Fibroblast of the aortic adventitia (primary cell): ENCODE measurements at places on chromosomes 5 and 9. TPM values are rescaled to one million over a fixed set of nuclear protein-coding genes. Genes with fewer than 3 reads are reported as not detected.
A peak's percentile ranks its signal among the peaks of the same experiment; 100 is the strongest.

DNA sequence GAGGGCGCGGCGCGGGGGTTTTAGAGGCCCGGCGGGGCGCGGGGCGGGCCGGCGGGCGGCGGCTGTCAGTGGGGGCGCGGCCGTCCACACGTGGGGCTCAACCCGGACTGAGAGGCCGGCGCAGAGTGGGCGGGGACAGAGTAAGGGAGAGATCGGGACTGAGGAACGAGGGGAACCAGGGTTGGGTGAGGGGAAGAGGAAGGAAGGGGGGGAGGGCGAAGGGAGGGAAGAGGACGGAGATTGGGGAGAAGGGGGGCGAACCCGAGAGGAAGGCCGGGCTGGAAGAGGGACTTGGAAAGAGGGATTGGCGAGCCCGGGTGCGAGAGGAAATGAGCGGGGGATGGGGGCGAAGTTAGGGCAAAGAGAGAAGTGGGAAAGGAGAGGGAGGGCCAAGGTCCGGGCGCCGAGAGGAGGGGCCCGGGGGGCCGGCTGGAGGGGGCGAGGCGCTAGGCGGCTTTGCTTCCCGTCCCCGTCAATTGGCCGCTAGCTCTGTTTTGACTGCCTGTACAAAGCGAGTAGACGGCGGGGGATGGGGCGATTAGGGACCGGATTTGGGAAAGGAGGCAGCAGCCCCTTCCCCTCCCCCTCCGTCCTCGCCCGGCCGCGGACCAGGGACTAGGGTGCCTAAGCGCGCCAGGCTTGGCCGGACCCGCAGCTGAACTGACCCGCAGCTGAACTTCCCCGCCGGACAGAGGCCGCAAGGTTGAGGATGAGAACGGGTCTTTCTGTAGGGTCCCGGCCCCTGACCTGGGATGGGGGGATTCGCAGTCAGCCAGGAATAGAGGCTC, 399 bp upstream of the FBN2 start:
- peak; percentile 69 for DNase-seq

DNA sequence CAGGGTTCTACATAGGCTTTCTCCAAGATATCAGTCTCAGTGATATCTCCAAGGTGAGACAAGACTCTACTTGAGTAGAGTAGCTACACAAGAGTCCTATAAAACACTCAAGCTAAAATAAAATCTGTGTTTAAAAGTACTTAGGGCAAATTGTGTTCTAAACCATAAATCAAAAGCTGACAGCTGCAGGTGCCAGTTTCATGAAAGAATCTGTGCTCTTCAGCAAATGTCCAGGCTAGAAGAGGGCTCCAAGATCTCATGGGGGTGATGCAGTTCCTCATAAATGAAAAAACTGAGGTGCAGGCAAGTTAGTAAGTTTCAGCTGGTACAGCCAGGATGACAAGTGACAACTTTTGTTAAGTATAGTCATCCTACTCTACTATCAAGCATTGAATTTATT, 142.8 kb upstream of the TNPO1 start:
- DNase-seq: no peak

- DNase-seq: no peak
Measured at GRCh38 chr9:70263421-70263820, 4.6 kb downstream of the SMC5 start.

DNA sequence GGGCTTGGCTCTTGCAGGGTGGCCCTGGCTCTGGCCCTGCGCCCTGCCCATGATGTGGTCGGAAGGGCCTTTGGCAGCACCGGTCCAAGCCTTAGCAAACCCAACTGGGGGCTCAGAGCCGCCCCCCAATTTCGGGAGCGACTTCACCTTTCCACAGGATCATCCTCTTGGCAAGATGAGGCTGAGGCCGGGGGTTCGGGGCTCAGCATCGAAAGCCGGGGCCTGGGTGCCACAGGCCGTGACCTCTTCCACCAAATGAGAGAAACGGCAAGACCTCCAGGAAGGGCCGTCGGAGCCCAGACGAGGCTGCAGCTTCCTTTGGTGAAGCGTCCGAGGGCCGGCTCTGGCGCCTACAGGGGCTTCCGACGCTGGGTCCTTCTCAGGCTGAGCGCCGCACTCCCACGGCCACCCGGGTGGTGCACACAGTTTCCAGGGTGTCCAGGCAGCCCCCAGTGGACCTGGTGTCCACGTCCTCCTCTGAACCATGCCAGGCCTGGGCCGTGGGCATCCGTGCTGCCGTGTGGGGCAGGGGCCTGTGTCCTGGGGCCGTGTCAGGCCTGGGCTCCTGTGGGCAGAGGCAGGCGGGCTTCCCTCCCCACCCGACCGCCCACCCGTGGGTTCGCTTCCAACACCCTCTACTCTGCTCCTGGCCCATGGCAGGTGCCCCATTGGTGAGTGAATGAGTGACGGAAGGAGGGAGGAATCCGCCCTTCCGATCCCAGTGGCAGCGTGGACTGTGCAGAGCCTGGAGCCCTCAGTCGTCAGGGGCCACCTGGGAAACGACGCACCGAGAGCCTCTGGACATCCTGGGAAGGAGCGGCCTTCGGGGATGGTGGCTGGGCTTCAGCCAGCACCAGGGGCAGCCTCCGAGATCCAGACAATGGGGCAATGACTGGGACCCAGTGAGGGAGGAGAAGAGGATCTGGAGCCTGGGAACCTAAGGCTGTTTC, 5.2 kb upstream of the AGPAT2 start:
- no peak for DNase-seq

DNA sequence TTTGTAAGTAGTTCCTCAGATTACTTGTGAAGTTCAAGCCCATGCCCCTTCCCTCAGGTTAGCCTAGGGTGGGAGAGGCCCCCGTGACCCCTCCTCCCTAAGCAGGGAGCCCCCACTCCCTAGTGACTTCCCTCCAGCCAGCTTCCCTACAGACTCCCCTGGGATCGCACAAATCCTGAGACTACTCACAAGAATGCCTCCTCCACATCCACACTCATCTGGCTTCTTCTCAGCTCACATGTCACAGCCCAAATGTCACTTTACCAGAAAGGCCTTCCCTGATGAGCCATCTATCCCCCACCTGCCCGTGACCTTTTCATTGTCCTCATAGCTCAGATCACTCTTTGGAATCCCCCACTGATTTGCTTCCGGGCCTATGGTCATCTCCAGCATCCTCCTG, 96.7 kb upstream of the ARAP3 start:
- DNase-seq: no peak

GRCh38 chr9:22138956-22139660, 130.0 kb upstream of the CDKN2B start:
- DNase-seq: no peak

DNA sequence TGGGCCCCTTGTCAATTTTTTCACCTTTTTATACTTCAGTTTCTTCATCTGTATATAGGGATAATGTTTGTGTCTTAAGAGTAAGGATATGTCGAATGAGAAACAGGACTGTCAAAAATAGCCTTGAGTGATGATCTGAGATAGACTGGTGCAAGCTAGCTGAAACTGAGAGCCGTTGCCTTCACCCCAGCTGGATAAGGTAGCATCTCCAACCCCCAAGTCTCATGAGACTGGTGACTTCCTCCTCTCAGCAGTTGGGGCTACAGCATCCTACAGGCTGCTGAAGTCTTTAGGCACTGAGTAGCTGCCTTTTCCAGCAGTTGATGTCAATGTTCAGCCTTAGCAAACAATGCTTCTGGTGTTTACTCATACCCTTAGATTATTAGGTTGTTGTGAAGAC, 330.2 kb downstream of the OSTF1 start:
- no peak for DNase-seq

DNA sequence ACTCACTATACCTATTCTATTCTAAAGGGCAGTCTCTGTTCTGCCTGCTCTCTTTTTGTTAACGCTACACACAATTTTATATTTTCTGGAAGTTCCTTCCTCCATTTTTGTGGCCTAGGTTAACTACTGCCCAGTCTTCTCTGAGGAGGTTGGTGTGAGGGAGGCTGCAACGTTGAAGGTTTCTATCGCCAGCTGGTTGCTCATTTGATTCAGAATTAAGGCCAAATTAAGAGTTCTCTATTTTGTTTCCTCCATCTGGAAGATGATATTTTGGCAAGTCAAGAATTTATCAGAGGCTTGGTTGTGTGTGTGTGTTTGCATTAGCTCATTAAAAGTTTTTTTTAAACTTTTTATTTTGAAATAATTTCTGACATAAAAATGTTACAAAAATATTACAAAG, 175.1 kb downstream of the ARHGAP26 start:
- DNase-seq: no peak

GRCh38 chr9:38620483-38621433, at the start of gene ANKRD18A:
TSS of gene ANKRD18A (minus strand) at chr9:38620596. CDS start at chr9:38620285, 311 bp downstream.
- DNase-seq: peak; percentile 30

DNA sequence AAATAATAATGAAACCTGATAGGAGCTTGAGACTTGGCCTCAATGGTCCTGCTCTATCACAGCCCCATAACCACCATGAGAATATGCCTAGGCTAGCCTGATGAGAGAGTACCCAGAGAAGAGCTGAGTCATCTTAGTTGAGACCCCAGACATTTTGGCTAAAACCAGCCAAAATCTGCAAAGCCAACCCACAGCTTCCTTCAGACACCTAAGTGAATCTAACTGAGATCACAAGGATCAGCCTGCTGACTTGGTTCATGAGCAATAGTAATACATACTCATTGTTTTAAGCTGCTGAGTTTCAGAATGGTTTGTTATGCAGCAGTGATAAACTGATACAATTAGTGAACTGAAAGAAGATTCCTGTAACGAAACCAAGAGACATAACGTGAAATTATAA, 473.7 kb upstream of the PTGER4 start:
- no peak for DNase-seq

- DNase-seq: no peak
Measured at GRCh38 chr9:98962861-98963260, 19.2 kb downstream of the COL15A1 start.

- DNase-seq: no peak
Measured at GRCh38 chr5:13581132-13581531, 363.4 kb downstream of the DNAH5 start.

DNA sequence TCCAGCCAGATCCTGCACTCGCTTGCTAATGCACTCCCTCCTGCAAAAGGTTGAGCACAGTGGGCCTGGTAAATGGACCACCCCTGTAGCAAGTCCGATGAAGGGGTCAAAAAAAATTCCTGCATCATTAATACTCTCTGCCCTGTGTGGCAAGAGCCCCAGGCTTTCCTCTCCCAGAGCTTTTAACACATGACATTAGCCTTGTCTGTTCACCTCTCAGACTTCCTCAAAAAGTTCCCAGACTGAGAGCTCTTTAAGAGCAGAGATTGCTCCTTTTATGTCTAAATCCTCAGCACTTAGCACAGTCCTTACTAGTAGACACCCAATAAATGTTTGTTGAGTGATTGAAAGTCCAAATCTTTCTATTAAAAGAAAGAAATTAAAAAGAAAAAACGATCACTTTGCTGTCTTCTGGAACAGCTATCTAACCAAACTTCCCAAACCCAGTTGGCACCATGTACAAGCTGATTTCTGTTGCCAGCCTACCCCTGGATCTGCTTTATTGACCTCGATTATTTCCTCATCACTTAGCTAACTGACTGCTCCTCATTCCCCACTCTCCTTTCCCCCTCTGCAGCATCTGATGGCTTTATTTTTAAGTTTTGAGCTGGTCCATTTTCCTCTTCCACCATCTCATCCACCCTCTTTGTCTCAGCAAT, 209.8 kb downstream of the ENC1 start:
- DNase-seq: no peak

GRCh38 chr9:124659099-124659659, 111.9 kb downstream of the NR6A1 start:
- peak; percentile 96 for DNase-seq

DNA sequence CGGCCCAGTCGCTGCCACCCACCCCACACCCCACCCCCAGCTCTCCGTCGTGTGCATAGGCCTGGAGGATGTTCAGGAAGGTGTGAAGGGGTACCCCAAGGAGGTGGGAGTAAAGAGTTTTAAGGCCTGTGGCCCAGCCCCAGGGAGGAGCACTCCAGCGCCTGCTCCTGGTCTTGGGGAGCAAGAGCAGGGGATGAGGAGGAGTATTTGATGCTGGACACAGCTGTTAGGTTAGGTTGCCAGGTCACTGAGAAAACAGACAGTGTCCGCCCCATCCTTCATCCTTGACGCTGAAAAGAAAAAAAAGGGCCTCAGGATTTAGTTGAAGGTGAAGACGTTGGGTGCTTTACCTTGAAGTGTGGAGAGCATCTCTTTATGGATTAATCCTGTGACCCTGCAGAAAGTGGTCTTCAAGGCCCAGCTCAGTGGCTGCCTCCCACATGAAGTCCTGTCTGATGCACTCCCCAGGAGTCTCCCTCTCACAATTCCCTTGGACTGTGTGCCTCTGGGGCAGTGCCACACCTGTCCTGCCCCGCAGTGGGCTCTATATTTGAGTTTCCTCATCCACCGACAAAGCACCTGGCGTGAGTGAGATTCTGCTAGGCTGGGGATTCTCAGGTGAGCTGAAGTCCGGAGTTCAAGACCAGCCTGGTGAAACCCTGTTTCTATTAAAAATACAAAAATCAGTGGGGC, 101.8 kb downstream of the SPRY4 start:
- DNase-seq: no peak

DNA sequence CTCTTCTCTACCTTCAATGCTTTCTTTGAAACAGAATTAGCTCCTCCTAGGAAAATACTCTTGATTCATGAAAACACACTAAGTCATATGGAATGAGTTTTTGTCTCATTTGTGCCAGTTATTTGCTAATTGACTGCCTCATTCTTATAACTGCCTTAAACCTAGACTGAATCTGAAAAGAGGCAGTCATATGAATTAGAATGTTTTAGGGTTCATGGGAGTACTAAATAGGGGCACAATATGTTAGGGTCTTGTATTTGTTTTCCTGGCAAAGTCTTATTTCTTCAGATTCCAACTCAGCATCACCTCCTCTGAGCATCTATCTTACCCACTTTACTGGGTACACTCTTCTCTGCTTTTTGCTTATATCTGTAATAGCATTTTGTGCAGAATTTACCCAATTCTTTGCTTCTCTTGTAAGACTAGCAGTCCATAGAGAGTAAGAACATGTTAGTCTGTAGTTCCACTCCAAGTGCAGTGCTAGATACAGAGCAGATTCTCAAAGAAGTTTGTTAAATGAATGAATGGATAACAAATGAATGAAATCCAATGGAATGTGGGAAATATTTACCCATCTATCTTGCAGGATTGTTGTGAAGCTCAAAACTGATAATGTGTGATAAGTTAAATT, 43.9 kb upstream of the ALDH1A1 start:
- no peak for DNase-seq

GRCh38 chr9:135724186-135724787, 22.3 kb downstream of the KCNT1 start:
- DNase-seq: no peak

WNT8A gene
- total RNA-seq: not detected in 2 replicates

PCDHB7 gene
- total RNA-seq: 0.63 and 0.98 TPM in 2 replicates

SPINK1 gene
- total RNA-seq: not detected in 2 replicates

CFAP90 gene
- not detected in 2 replicates for total RNA-seq

ANKRD31 gene
- 0.16 and 0.18 TPM in 2 replicates for total RNA-seq

TEK gene
- total RNA-seq: 1.7 and 3.8 TPM in 2 replicates

KCNIP1 gene
- total RNA-seq: not detected in 2 replicates

CCL27 gene
- total RNA-seq: not detected in 2 replicates

PTPRD gene
- 11.5 and 13.7 TPM in 2 replicates for total RNA-seq

CYLC2 gene
- not detected in 2 replicates for total RNA-seq
